IPS-NIHi11 (cell line): ENCODE measurements at places on chromosomes 7 and 10.

DNA sequence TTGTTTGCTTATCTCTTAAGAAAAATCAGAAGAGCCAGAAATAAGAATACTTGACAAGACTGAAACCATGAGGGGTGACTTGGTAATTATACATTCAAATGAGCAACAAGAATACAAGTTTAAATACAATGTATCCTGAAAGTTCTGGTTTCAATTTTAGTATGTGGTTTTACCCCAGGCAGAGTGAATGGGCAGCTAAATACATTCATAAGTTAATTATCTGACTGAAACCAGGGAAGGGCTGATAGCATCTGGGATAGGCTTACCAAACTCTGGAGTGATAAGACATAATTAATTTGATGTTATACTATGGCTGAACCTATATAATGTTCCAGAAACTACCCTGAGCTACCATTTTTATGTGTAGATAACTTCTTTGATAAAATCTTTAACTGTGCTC is 252.2 kb upstream of the PLXNA4 start:
- no peak for DNase-seq

- no peak for DNase-seq
Observed at GRCh38 chr7:50960621-50961310, 178.1 kb upstream of the GRB10 start.

- no peak for DNase-seq
Observed at GRCh38 chr7:3551536-3551935, 250.5 kb downstream of the SDK1 start.

GRCh38 chr10:42578019-42578418 is 60.4 kb downstream of the ZNF33B start:
- DNase-seq, result no peak

- no peak for DNase-seq
Observed at GRCh38 chr10:9707216-9707615, 1310.5 kb upstream of the CELF2 start.

DNA sequence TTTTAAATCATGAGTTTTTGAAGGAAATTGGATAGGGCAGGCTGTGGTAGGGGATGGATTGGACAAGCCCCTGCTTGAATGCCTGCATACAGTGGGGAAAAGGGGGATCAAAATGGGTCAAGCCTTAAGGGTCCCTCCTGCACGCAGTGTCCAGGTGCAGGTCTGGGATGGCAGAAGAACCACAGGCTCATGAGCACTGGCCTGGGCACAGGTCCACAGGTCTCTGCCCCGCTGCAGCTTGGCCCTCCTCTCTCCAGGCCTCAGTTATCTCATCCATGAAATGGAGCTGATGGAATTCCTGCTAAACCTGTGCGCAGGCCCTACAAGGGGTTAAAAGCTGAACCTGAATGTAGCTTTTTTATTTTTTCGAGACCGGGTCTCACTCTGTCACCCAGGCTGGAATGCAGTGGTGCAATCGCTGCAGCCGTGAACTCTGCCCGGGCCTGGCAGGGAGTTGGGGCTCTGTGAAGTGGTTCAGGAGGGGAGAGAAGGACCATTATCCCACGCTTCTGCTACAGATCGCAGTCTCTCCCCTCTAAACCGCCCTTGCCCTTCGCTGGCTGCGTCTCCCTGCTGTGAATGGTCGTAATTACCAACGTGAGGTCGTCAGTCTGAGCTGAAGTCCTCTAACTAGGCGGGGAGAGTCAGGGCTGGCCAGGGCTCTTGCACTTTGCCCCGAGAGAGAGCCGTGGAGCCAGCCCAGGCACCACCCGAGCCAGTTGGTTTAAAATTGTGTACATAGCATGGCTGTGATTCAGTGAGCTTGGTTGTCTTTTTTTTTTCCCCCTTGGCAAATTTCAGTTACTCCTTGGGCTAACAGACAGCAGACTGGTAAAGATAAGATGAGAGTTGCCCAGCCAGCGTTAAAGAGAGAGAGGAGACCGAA is 77.5 kb upstream of the GTF2I start:
- DNase-seq, result no peak

DNA sequence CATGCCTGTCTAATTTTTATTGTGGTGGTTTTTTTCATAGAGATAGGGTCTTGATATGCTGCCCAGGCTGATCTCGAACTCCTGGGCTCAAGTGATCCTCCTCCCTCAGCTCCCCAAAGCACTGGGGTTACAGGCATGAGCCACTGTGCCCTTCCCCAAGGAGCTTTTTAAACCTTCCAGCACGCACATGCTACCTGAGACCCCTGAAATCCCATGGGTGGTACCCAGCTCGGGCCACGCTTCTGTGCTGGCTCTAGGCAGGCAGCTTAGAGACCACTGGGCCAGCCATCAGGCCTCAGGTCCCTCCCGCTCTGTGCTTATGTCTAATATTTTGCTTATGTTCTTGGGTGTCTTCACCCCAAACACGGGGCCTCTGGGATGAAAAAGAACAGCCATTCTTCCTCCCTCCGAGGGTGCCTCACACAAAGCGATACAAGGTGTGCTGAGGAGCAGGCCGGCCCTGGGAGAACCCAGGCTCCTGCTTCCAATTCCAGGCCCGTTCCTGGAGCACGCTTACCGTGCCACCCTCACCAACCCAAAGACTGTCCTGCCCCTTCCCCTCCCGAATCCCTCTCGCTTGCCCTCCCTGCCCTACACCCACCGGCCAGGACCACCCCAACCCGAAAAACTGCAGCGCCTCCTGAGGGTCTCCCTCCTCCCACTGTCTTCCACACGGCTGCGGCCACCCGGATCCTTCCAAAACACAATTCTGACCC is 10.9 kb downstream of the SPOCK2 start:
- DNase-seq, result no peak
